CD4-positive, alpha-beta T cell (primary cell): ENCODE measurements at places on chromosomes 11 and 22. TPM values are rescaled to one million over a fixed set of nuclear protein-coding genes. Genes with fewer than 3 reads are reported as not detected.

The VWCE gene
- 0.64 TPM for total RNA-seq

DNA sequence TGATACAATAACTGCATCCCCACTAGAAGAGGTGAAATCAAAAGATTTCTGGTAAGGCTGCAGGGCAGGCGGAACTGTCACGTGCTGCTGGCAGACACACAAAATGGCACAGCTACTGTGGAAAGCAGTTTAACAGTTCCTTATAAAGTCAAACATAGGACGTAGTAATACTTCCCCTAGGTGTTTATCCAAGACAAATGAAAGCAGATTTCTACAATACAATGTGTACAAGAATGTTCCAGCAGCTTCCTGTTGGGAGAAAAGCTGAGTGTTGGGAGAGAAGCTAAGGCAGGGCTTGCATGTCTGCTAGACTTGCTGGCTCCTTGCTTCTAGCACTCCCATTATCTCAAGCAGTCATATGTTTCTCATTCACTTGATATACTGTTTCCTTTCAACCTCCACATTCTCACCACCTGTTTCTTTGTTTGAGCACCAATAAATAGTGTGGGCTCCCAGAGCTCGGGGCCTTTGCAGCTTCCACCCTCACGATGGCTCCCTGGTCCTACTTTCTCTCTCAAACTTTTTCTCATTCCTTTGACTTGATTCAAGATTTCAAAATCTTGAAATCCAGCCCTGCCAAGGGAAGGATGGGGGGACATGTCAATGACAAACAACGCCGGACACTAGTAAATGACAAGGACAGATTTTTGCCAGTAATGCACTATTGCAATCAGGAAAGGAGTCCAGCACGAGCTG is 21.2 kb upstream of the IL17RA start:
- no peaks in the 10 kb centered on the region for H3K4me1 ChIP-seq
- no peak overlapping the region for H3K4me3 ChIP-seq
- no peaks in the 10 kb centered on the region for H3K36me3 ChIP-seq

The RIBC2 gene
- total RNA-seq: not detected

GRCh38 chr11:123560006-123560405 is 94.4 kb downstream of the SCN3B start:
- H3K36me3 ChIP-seq: no peaks in the 10 kb centered on the region
- H3K4me1 ChIP-seq: peaks cover 7% of the 10 kb centered on the region
- no peak for DNase-seq
- H3K27me3 ChIP-seq: no peaks in the 10 kb centered on the region
